CD4-positive, alpha-beta T cell treated with Interleukin-6 at 100 ng/mL for 8 hours (primary cell): ENCODE measurements at places on chromosomes 12 and 14.

GRCh38 chr12:108838194-108839017, 19.0 kb downstream of the SSH1 start:
- peak; percentile 70 for DNase-seq

GRCh38 chr14:105061428-105062047, 3.7 kb downstream of the GPR132 start:
- DNase-seq: peak; percentile 36

DNA sequence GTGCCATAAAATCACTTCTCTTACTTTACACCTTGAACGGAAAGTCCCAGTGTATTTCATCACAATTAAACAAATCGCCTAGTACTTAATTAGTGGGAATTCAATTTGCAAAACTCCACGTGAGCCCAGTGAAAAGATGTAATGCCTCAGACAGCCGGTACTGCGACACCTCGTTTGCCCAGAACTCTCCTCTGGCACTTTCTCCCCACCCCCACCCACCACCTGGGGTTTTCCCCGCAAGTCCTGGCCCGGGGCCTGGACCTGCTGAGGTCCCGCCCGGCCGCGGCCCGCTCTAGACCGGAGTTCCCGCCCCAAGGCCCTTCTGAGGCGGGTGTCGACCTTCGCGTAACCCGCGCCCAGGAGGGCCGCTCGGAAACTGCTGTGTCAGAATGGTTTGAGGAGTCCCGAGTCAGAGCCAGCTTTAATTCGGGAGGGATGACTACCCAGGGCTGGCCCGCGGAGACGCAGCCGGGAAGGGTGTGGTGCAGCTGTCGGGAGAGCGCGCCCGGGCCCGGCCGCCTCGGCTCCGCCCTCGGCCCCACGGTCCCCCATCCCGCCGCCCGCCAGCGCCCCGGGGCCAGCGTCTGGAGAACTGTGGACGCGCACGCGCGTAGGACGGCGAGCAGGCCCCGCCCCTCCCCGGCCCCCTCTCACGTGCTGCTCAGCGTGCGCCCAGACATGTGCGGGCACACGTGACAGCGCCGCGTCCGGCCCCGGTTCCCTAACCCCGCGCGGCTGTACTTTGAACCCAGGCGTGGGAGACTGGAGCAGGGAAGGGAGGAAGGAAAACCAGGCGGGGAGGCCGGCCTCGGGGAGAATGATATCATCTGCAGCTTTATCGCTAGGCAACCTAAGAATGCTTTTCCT, 10.8 kb downstream of the BHLHE41 start:
- peak; percentile 76 for DNase-seq

GRCh38 chr12:75809746-75810145, 221.8 kb downstream of the PHLDA1 start:
- DNase-seq: no peak

GRCh38 chr14:57031474-57031873, 221.2 kb upstream of the OTX2 start:
- DNase-seq: no peak
